ENCODE measurements at places on chromosomes 13 and 19.

DNA sequence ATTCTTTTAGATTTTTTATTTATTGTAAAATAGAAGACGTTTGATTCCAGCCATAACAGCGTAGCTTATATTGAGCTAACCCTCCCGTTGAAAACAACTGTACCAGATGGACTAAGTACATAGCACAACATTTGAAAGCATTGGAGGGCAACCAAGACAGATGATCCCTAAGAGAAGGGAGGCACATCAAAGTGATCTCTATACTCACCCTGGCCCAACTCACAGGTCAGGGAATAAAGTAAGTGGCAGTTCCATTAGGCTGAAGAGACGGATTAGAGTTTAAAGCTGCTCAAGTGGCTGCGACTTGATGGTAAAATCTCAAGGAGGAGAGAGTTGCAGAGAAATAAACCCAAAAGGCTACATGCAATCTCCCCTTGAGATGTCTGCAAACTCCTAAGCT is 65.1 kb upstream of the ITM2B start:
- DNase-seq = no peak

- no peak for DNase-seq
These were observed 3.1 kb downstream of the CCER2 start for GRCh38 chr19:38908911-38909310.

- no peak for DNase-seq
These were observed 46.3 kb downstream of the ZNF724 start for GRCh38 chr19:23203841-23204344.

DNA sequence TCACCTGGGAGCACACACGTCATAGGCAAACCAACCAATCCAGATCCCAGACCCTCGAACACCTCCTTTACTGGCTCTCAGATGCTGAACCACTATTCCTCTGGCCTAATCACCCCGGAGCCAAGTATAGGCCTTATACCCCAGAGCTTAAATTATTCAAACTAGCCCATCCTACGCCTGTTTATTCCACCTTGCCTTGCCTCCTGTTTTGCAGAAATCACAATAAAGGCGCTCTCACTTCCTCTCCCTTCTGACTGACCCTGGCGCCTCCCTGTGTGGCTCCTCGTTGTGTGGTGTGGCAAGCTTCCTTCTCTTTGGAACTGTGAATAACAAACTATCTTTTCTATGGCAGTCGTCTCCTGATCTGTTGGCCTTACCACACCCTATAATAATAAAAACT is 354.9 kb downstream of the ENOX1 start:
- DNase-seq = no peak

DNA sequence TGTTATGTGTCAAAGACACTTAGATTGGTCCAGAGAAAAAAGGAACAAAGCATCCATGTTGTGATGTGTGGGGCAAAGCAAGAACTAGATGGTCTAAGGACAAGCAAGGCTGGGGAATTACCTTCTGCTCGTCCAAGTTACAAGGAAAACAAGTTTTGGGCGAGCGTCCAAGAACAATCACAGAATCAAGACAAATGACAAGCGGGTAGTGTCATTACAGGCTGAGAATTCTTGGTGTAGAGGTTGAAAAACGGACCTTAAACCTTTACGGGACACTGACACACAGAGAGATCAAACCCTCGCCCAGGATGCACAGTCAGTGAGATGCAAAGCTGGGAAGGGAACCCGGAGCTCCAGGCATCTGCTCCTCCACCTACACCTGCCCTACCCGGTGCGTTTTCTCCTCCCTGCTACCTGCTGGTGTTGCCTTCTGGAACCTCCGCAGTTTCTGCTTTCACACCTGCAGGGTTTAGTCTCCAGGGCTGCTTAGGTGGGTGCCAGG is 515 bp upstream of the ZNF324B start:
- no peak for DNase-seq

DNA sequence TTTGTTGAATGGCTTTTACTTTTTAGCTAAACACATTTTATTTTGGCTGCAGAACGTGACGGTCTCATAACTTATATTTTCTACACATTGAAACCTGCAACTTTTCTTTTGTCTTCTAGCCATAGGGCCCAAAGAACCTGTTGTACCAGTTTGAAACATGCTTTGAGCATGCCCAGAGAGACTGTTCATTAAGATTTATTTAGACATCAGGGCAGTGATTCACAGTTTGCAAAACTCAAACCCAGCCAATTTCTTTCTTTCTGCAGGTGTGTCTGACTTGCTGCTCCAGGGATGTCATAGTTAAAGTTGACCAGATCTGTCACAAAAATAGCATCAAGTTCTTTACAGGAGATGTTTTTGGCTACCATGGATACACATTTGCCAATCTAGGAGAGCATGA is 22.0 kb downstream of the SAE1 start:
- no peak for DNase-seq

Data from fibroblast of skin of left quadriceps (primary cell).